ENCODE measurements at places on chromosomes 7 and 10.

- DNase-seq, result no peak
Observed at GRCh38 chr10:20254078-20254477, 437.8 kb downstream of the PLXDC2 start.

GRCh38 chr7:83475420-83475819, 173.5 kb downstream of the SEMA3E start:
- no peak for DNase-seq

- DNase-seq, result no peak
Observed at GRCh38 chr10:11007476-11008020, 10.1 kb upstream of the CELF2 start.

DNA sequence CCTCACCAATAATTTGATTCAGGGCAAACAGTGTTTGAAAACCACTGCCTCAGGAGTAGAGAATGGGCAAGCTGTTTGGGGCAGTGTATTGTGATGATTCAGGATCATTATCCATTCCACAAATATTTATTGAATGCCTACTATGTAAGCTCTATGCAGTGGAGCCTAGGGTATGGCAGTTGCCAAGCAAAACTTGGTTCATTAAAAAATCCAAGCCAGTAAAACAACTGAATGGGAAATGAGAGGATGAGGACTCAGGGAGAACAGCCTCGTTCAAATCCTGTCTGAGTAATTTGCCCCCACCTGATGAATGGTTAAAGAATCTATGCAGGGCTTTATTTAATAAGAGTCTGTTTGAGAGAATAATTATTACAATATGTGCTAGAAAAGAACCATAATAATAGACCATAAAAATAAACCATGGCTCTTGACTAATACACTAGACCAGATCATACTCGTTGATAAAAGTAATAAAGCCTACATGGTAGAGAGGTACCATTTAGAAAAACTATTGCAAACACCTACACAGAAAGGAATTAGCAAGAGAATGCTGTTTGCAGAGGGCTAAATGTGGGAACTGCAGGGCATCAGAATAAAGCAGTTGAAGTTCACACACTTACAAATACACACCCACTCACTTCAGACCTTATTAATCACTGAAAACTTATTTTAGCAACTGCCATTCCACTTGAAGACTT, 71.7 kb downstream of the CREB5 start:
- DNase-seq, result no peak

DNA sequence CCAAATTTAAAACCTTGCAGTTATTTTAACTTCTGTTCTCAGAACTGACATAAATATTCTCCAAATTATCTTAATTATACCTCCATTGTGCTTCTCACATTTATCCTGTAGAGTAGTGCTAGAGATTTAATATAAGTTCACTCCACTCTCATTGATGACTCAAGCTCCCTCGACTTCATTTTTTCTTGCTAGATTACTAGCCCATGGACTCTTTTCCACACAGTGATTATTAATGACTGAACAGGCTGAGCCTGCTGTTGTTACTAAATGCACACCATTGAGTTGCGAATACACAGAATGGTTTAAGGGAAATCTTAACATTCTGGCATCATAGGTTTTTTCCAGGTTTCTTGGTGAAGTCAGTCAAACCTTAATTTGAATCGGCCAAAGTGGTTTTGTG, 179.5 kb upstream of the AKR1E2 start:
- no peak for DNase-seq

DNA sequence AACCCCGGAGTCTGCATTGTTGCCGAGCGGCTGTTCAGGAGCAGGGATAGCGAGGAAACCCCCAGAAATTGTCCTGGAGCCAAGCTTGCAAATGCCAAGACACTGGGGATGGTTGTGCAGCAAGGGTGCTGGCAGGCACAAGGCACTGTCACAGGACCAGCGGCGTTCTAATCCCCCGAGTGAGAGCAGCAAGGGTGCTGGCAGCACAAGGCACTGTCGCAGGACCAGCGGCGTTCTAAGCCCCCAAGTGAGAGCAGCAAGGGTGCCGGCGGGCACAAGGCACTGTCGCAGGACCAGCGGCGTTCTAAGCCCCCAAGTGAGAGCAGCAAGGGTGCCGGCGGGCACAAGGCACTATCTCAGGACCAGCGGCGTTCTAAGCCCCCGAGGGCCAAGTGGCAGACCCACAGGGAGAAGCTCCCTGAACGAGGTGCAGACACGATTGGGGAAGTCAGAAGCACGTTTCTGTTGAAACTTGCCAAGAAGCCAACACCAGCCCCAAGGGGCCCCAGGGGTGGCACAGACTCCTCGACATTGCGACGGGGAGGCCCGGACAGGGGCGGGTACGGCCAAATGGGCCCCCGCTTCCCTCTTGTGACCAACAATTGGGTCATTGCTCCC, 40.4 kb upstream of the INPP5A start:
- no peak for DNase-seq

- DNase-seq, result no peak
Observed at GRCh38 chr10:103828587-103829197, 26.7 kb downstream of the SH3PXD2A start.

- no peak for DNase-seq
Observed at GRCh38 chr10:82438277-82438676, 563.3 kb downstream of the NRG3 start.

GRCh38 chr7:106092204-106092603, 19.9 kb downstream of the SYPL1 start:
- no peak for DNase-seq

Data from stimulated activated CD8-positive, alpha-beta memory T cell treated with anti-CD3 and anti-CD28 coated beads, Interleukin-7, amount 100 ng/mL, for 1 hour (primary cell).